GM12878 (cell line): ENCODE measurements at places on chromosomes 4 and X. TPM values are rescaled to one million over a fixed set of nuclear protein-coding genes. Genes with fewer than 3 reads are reported as not detected.
A peak's percentile ranks its signal among the peaks of the same experiment; 100 is the strongest.

The SLC10A6 gene
- not detected in 2 replicates for total RNA-seq

- no peak for DNase-seq
Observed at GRCh38 chr4:140854168-140854567, 98.0 kb upstream of the TBC1D9 start.

DNA sequence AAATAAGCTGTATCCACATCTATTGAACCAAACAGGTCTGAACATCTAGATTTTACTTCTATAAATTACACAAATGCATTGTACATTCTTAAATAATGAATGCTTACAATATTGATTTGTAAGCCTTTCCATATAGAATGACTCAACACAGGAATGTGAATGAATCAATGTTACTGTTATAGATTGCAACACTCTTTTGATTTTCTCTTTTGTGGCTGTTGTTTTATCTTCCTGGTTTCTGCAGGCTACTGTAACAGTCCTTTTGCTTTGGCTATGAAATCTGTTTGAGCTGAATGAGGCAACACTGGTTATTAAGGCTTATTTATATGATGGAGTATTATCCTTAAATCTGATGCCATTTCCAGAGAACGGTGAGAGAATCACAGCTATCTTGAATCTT is 49.5 kb downstream of the GPR50 start:
- DNase-seq, result no peak

DNA sequence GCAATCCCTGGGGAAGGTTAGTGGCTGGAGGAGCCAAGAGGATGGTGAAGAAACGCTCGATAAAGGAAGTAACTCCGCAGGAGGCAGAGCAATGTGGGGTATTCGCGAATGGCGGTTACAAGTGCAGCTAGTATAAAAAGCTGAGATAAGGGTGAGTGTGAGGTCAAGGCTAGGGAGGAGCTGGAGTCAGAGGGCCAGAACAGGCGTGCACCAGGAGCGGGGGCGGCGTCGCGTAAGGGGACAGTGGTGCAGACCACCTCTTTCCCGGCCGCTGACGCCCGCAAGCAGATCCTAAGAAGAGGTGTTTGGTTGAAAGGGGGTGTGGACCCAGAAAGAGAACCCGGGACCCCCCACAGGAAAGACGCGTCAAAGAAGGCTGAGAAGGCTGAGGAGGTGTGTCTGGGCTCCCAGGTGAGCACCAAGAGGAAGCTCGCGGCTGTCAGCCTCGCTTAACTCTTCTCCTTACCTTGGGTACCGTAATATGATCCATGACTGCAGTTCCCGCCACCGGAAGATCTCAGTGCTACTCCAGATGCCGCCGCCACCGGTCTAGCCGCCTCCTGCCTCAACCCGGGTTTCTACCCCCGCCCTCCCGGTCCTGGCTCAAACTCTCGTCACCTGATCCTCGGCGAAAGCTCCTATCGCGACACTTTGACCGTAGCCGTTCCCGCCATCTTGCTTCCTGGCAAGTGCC is at the start of gene MTMR8:
MTMR8 (minus strand) TSS at position 579 of the 694 bp plus-strand sequence; CDS start at position 490, 89 bp downstream.
- DNase-seq, result peak; percentile 23

DNA sequence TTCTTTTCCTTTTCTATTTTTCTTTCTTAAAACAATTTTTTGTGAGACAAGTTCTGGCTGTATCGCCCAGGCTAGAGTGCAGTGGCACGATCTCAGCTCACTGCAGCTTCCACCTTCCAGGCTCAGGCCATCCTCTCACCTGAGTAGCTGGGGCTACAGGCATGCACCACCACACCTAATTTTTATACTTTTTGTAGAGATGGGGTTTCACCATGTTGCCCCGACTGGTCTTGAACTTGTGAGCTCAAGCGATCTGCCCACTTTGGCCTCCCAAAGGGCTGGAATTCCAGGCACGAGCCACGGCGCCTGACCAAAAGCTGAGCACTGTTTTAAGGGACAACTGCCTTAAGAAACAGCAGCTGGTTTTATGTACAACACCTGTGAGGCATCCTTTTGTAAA is 9.3 kb upstream of the NAT8L start:
- DNase-seq, result no peak

GRCh38 chr4:173231916-173232315 is 63.3 kb downstream of the GALNT7 start:
- DNase-seq, result no peak

The F8A1 gene
- total RNA-seq, result 76.4 and 77.8 TPM in 2 replicates

DNA sequence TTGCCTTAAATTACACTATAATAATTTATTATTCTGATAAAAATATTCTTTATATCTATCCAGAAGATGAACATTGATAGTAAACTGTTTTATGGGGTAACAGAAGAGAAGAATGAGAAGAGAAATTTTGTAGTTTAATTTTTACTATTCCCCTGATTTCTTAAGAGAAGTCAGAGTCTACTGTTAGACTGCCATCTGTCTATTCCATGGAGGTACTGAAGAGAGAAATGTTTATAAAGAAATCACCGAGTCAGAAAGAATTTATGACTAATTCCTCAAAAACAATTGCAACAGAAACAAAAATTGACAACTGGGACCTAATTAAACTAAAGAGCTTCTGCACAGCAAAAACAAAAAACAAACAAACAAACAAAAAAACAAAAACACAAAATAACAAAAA is 149.9 kb downstream of the FGF16 start:
- no peak for DNase-seq

DNA sequence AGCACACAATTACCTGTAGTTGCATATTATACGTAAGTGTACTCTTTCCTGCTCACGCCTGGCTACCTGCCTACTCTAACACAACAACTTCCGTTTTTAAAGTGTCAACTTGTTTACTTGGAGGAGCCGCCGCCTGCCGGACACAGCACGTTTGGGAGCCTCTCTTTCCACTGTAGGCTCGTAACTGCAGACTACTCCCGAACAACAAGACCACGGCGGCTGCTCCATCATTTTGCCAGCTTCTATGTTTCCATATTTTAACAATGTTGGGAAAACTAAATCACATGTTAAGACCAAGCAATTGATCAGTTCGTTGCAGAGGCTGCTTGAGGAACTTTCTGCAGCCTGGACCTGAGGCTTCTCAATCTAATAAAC is 841 bp downstream of the MTNR1A start:
- no peak for DNase-seq

The DCAF12L2 gene
- total RNA-seq, result not detected in 2 replicates

DNA sequence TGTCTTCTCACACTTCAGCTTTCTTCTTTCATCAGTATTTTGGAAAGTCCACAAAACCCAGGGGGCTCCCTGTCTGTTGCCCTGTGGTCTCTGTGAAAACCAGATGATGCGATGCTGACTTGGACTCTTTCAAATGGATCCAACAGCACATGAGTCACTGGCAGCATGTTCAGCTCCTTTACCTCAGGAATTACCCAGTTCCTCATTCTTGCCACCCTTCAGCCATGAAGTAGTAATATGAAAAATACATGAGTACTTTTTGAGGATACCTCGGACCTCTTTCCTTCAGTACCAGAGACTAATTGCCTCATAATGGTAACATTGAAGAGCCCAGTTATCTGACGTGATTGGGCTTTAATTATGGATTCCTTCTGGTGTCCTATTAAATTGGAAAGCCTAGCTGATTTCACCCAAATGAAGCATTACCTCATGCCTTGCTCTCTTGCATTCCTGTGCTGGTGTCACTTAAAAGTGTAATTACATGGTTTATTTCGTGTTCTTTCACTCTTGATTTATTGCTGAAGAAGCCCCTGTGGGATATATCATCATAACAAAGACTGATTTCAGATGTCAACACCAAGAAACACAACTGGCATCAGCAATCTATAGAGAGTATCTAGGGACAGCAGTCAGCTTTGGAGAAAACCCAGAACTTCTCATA is 63.4 kb downstream of the NFKB1 start:
- DNase-seq, result peak; percentile 91

DNA sequence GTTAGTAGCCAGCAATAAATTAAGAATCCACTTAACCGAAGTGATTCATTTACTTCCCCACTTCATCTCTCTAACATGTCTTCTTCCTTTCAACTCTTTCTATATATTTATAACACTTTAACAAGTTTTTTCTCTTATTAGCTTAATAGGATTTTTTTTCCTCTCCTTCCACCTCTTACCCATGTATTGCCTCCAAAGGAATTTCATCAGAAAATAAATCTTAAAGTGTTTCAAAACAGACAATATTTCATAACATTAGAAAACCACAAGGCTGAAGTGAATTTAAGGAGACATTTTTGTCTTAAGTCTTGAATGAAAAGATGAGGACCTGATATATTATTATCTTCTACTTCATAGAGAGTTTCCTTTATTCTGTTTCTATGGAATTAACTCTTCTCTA is 101.5 kb downstream of the PDGFC start:
- DNase-seq, result no peak

The SERPINA7 gene
- not detected in 2 replicates for total RNA-seq

DNA sequence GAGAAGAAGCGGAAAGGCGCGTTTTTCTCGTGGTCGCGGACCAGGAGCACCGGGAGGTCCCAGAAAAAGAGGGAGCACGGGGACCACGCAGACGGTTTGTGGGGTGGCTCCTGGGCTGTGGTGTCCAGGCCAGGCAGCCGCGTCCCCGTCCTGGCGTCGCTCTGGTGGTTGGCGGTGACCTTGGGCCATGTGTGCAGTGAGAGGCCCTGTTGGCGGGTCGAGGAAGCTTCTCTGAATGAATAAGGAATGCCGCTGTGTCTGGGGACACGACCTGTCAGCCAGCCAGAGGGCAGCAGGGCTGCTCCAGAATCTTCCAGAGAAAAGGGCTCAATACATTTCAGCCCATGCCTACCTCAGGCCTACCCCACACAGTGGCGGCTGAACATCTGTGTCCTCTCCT is 24.3 kb upstream of the HGFAC start:
- no peak for DNase-seq

DNA sequence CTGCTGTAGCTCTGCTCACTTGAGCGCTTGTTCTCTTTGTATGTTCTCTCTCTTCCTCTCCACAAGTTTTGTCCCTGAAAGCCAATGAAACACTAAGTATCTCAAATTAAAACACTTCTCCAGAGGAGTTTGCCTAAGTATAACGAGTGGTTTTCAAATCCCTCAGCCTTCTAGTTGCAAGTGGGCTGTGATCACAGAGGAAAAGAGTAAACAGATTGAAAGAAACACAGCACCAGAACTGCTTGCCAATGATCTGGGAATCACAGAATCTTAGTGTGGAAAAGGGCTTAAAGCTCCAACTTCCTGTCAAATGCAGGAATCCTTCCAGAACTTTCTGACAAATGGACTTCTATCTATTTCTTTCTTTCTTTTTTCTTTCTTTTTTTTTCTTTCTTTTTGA is 4.8 kb upstream of the PRSS12 start:
- DNase-seq, result no peak
